Small intestine (tissue), 16 donors: ENCODE measurements at places on chromosomes 5 and 9. TPM values are rescaled to one million over a fixed set of nuclear protein-coding genes. Genes with fewer than 3 reads are reported as not detected.

The C1QTNF2 gene
- 0.27 TPM for polyA plus RNA-seq

The SLC2A6 gene
- polyA plus RNA-seq: 0.89 TPM

The OR1J2 gene
- polyA plus RNA-seq: not detected

The CCDC171 gene
- polyA plus RNA-seq: 1.4 TPM

The TAF1L gene
- polyA plus RNA-seq: not detected

The BRINP1 gene
- not detected for polyA plus RNA-seq

- DNase-seq: peak; percentile 30
Measured at GRCh38 chr9:127525401-127526188, 74.3 kb downstream of the LRSAM1 start.

- DNase-seq: no peak
Measured at GRCh38 chr5:95817430-95817829, 5.1 kb downstream of the GLRX start.

- DNase-seq: no peak
Measured at GRCh38 chr9:80954521-80954920, 734.8 kb downstream of the TLE1 start.

DNA sequence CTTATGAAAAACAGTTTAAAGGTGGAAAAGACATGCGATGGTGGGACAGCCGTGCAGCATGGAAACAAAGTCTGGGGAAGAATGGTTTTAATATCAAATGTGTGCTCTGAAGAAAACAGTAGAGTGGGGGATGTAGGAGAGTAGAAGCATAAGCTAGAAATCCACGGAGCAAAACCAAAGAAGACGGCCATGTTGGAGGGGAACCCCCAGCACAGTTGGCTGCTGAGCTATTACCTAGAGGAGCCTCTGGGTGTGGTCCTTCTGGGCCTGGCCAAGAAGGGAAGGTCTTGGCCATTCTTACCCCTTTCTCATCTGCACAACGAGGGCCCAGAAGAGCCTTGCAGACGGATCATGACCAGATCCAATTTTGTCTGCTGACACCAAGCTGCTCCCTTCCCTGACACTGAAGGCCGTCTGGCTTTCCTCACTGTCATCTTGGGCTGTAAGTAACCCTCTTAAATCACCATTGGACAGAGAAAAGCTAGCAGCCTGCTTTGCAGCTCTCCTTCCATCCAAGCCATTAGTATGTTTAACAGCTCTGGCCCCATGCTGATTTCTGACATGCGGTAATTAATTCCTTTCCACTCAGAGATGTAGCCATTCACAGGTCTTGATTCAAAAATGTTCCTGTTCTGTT, 189.5 kb downstream of the SEC61B start:
- no peak for DNase-seq

- DNase-seq: no peak
Measured at GRCh38 chr5:665956-666711, 27.0 kb downstream of the TPPP start.

GRCh38 chr5:15983392-15983791, 196.2 kb downstream of the MARCHF11 start:
- DNase-seq: no peak

DNA sequence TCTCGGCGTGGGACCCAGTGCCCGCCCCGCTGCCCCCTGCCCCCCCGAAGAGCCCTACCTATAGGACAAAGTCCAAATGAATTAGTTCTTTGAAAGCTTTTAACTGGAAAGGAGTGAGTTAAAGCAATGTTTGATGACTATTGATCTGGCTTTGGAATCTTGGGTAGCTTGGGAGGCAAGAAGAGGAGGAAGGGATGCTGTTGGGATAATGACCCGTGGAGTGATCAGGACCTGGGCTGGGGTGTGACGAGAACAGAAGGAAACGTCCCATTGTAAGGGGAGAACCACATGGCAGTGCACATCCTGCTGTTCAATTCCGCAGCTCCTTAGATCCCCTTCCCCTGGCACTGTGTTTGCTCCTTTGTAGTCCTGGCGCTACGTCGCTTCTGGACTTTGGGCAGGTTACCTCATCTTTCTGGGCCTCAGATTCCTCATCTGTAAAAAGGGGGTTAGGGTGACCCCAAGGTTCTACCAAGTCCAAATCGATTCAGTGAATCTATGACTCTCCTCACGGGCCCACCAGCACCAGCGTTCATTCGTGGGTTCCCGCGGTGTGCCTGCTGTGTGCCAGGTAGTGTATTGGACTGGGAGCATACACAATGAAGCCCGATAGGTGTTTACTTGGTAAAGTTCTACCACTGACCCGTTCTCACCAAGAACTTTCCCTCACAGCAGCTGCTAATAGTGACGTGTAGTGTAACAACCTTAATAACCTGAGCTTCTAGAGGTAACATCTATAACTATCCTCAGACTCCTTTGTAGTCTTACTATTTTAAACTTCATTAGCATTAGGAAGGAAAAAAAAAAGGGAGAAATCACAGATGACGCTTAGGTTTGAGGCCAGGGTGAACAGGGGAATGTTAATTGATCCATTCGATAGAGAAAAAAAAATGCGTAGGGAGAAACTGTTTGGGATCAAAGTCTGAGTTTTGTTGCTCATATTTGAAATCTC, 1.1 kb upstream of the NADK2 start:
- DNase-seq: peak; percentile 60

DNA sequence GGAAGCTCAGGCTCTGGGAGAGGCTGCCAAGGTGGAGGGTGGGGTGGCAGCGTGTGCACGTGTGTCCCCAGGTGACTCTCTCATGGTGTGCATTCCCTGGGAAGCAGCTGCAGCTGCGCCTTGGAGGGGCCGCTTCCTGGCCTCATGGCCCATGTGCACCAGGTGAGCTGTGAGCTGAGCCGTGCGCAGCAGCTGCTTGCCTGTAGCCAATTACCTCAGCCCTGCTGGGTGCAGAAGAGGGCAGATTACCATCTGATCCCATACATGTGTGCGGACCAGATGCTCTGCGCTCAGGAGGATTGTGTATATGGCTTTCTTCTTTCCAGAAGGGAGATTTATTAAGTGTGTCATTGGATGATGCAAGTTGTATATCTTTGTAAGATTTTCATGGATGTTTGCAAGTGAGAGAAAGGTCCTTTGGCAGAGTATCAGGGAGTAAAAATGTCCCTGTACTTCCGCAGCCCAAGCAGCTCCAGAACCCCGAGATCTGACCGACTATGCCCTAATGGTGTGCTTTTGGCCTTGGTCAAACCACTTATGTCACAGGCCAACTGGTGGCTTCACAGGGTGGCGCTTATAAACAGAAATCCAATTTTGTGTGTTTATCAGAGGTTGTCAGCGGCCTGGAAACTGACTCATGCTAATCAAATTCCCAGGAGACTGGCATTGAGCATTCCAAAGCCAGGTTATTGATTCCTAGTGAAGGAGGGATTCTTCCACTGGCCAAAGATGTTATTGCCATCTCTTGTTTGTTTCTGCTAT, 229.3 kb downstream of the GOLPH3 start:
- peak; percentile 14 for DNase-seq

DNA sequence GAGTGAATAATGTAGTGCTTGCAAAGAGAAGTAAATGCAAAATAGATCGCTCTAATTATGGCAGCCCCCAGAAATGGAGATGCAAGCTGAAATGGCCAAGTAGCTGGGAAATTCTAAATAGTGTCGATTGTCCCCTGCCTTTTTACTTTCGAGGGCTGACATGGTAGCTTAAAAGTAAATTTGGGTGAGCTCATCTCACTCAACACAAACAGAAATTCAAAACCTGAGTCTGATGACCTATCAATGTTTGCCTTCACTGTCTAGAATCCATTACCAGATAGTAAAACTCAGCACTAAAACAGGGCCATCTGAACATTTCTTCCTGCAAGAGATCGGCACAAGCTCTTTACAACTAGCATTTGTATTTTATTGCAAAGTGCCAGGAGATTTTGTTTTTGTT, 7.0 kb upstream of the LHX2 start:
- DNase-seq: no peak

DNA sequence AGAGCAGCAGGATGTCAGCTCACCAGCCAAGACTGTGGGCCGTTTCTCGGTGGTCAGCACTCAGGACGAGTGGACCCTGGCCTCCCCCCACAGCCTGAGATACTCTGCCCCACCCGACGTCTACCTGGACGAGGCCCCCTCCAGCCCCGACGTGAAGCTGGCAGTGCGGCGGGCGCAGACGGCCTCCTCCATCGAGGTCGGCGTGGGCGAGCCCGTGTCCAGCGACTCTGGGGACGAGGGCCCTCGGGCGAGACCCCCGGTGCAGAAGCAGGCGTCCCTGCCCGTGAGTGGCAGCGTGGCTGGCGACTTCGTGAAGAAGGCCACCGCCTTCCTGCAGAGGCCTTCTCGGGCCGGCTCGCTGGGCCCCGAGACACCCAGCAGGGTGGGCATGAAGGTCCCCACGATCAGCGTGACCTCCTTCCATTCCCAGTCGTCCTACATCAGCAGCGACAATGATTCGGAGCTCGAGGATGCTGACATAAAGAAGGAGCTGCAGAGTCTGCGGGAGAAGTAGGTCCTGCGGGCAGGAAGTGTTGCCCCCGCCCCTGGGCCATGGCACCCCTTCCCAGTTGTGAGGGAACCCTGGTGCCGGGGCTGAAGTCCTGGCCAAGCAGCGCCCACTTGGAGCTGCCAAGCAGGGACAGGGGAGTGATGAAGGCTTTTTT, 108.9 kb downstream of the WNK2 start:
- DNase-seq: no peak

DNA sequence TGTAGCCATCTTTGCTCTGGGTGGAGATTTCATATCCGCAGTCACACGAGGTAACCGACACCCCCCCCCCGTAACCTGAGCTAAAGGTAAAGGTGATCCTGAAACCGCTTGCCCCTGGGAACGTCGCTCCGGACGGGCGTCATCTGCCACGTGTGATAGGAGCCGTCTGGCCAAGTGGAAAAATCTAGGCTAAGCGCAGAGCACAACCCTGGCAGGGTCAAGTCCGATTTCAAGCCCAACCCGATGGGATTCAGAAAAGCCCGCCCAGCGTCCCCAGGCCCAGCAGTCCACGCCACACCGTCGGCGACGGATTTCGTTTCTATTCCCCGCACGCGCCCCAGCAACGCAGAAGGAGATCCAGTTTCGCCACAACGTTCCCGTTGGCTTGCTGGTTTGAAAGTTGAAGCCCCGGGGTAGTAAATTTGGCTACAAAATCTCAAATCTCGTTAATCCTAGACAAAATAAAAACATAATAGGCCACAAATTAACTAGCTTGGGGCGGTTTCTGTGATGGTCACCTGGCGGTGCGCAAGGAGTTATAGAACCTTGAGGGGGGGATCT, 32.4 kb upstream of the NFIB start:
- DNase-seq: peak; percentile 22

GRCh38 chr5:141841378-141842180, 36.6 kb downstream of the PCDH1 start:
- DNase-seq: peak; percentile 65

GRCh38 chr5:174522480-174523260, 201.7 kb upstream of the MSX2 start:
- DNase-seq: no peak

DNA sequence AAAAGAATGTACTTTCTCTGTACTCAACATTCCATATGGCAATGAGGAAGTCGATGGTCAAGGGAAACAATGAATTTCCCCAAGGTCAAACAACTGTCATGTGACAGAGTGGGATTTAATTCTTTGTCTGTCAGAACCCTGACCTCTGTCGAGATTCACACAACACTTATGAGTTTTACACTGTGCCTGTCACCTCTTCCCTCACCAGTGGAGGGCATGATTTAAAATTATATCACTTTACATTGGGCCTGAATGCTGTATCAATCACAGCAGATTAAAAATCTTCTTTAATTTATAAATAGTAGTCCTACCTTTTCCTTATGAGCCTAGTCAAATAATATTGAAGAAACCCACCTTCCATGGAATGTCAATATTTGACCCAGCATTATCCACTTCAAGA, 276.7 kb downstream of the CDH10 start:
- DNase-seq: no peak

DNA sequence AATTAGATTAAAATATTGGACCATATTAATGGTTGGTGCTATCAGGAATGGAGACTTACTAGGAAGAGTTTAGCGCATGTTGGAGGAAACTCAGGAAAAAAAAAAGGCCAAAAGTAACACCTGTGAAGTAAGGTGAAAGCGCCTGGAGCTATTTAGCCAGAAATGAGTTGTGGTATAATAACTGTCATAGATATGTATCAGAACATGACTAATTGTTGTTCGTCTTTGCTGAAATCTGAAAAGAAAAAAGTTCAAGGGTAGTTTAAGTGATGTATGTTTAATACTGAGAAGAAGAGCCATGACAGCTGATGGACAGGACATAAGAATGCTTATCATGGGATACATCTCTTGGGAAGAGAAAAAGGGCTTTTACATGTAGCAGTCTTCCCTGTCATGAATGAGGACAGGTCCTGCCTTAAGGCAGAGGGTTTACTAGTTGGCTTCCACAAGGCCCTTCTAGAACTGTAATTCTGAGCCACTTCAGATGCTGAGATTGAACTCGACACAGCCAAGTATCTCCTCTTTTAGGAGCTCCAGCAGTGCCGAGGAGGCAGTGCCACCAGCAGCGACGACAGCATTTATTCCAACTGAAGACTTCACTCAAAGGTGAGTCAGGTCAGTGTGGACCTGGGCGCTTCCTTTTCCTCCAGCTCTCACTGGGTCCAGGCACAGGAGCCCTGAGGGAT, 940 bp upstream of the CAMK4 start:
- DNase-seq: no peak

- DNase-seq: no peak
Measured at GRCh38 chr9:82722561-82722960, 340.4 kb downstream of the RASEF start.

- peak; percentile 15 for DNase-seq
Measured at GRCh38 chr5:14721990-14722656, 57.6 kb downstream of the OTULIN start.

DNA sequence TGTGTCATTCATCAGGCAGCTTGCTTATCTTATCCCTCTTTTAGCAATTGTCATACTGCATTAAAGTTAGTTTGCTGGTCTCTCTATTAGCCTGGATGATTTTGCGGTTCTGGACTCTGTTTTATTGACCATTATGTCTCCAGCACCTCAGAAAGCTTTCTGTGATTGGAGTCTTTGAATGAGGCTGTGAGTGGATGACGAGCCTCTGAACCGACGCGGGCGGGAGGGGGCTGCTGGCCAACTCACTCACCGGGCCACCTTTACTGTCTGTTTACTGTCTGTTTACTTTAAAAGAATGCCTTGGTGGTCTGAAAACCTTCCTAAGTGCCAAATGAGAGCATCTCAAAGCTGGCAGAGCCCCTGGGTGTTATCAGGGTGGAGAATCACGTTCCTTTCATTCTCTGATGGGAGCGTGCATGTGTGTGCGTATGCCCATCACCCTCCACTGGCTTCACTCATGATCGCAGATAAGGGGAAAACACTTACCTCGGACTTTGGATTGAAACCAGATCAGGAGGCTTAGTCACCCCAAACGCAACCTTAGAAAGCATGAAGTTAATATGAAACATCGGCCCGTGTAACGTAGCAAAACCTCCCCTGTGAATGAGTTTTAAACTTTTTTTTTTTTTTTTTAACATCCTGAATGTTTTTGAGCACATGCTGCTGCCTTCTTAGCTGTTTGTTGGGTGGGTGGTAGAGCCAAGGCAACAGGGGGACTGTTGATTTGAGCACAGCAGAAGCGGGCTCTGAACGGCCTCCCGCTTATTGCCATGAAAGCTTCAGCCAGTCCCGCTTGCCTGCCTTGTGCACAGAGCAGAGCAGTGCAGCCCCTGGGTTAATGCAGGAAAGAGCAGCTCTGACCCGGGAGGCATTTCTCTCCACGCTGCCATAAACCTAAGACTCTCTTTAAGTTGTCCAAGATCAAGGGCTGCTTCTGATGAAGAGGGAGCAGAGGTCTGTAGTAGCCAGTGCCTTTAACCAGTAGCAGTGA, 173.6 kb downstream of the GADD45G start:
- peak; percentile 92 for DNase-seq

- DNase-seq: no peak
Measured at GRCh38 chr5:1208221-1208742, 6.9 kb downstream of the SLC6A19 start.

- no peak for DNase-seq
Measured at GRCh38 chr9:28967226-28967625, 1393.9 kb upstream of the C9orf72 start.
